ENCODE measurements at places on chromosomes 3 and 15. TPM values are rescaled to one million over a fixed set of nuclear protein-coding genes. Genes with fewer than 3 reads are reported as not detected.

LRRIQ4 gene
- total RNA-seq: under 0.01 TPM

POC1A gene
- total RNA-seq: 5.7 TPM

COLQ gene
- total RNA-seq: 0.97 TPM

SLC25A38 gene
- total RNA-seq: 22.0 TPM

LMAN1L gene
- not detected for total RNA-seq

ROPN1 gene
- total RNA-seq: 0.22 TPM

CCDC191 gene
- total RNA-seq: 5.0 TPM

DNAJC13 gene
- total RNA-seq: 103 TPM

EPHA3 gene
- total RNA-seq: 0.26 TPM

RBP2 gene
- total RNA-seq: not detected

NTRK3 gene
- total RNA-seq: 0.13 TPM

TGM4 gene
- total RNA-seq: not detected

JAGN1 gene
- 22.3 TPM for total RNA-seq

SAMMSON gene
- not detected for total RNA-seq

RASGRF1 gene
- total RNA-seq: not detected

SLC12A1 gene
- not detected for total RNA-seq

C3orf22 gene
- total RNA-seq: not detected

MASP1 gene
- total RNA-seq: 15.1 TPM

ISLR gene
- 250 TPM for total RNA-seq

Data from articular chondrocyte of knee joint (primary cell).